A549 treated with ZK216348 at 1 μM for 4 hours (cell line): ENCODE measurements at places on chromosomes 16 and 17. TPM values are rescaled to one million over a fixed set of nuclear protein-coding genes. Genes with fewer than 3 reads are reported as not detected.

Gene FOXN1
- 0.05 to 0.07 TPM in 2 of 5 replicates, not detected in the others for total RNA-seq

Gene ENPP7
- not detected in 5 replicates for total RNA-seq

Gene KRTAP4-3
- total RNA-seq, result not detected in 5 replicates

Gene CHMP6
- 29.1 to 38.1 TPM (median 32.9 TPM) in 5 replicates for total RNA-seq

Gene KRTAP4-9
- not detected in 5 replicates for total RNA-seq

Gene SLC5A10
- total RNA-seq, result 0.18 to 0.52 TPM (median 0.28 TPM) in 5 replicates

Gene CFAP97D1
- total RNA-seq, result not detected in 5 replicates
